Caki2 (cell line): ENCODE measurements at places on chromosomes 3 and 15.

- no peak for DNase-seq
Measured at GRCh38 chr15:67335026-67335425, 80.4 kb downstream of the IQCH start.

- DNase-seq, result no peak
Measured at GRCh38 chr3:171354049-171354705, 106.0 kb downstream of the TNIK start.

DNA sequence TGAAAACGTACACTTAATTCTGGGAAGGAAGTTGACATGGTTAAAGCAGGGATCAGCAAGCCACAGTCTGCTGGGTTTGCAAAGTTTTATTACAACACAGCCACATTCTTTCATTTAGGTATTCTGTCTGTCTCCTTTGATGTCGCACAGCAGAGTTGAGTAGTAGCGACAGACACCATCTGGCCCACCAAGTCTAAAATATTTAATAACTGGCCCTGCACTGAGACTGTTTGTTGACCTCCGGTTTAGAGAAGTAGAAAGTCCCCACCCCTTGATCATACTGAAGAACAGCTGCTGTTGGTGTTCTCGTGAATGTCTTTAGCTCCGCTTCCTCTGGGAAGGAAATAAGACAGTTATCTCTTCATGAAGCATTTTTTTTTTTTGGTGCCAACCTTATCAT lies 66.2 kb downstream of the MCTP2 start:
- no peak for DNase-seq

DNA sequence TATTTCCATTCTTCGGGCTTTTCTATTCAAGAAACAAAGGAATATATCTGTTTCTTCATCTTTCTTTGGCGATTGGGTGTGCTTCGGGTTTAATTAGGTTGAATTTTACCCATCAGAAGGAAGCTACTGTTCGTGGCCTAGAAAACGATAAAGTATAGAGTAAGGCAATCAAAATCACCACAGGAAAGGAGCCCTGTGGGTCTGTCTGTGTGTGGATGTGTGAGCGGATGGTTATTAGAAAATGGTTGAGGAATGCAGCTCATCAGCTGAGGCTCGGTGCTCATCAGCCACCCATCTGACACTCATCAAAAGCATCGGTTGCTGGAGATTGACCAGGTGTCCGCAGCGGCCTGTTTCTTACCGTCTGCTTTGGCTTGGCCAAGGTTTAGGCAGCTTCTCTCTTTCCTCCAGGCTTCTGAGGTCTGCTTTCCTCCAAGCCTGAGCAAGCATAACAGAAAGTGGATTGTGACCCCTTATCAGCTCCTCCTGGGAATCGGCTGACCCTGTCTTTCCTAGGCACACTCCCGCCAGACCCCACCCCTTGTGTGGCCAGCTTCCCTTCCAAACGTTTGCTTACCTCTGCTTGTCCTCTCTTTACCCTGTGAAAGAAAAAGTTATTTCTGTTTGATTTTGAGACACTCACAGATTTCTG lies 17.6 kb upstream of the ISLR start:
- no peak for DNase-seq
